ENCODE measurements at places on chromosomes 6 and 20.

- DNase-seq, result peak; percentile 80
Observed at GRCh38 chr6:134097114-134097707, 44.8 kb upstream of the SLC2A12 start.

GRCh38 chr20:8232332-8232731 lies 100.3 kb downstream of the PLCB1 start:
- DNase-seq, result no peak

DNA sequence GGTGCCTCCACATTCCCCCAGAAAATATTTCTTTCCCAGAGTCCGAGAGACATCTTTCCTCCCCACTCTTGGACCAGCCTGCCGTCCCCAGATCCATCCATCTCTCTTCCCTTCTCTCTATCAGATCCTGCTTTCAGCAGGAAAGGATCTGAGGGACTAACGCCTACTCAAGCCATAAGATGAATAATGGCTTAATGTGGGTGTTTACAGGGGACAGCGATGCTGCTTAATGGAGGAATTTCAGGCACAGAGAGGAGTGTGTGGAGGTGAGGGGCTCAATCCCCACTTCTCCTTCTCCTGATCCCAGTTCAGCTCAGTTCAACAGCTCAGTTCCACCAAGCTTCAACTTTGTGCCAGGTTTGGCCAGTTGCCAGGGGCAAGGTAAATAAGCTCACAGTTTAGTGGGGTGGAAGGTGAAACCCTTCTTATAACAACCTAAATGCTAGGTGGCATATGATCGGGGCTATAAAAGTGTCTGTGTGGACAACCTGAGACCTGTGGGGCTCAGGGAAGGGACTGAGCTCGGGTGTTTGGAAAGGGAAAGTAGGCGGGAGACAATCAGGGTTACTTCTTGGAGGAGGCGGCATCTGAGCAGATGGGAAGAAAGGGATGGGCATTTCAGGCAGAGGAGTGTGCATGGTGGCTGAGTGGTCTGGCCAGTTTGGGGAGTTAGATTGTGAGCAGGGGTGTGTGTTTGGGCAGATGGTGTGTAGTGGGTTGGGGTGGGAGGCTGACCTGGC lies 55.8 kb downstream of the CDH22 start:
- no peak for DNase-seq

DNA sequence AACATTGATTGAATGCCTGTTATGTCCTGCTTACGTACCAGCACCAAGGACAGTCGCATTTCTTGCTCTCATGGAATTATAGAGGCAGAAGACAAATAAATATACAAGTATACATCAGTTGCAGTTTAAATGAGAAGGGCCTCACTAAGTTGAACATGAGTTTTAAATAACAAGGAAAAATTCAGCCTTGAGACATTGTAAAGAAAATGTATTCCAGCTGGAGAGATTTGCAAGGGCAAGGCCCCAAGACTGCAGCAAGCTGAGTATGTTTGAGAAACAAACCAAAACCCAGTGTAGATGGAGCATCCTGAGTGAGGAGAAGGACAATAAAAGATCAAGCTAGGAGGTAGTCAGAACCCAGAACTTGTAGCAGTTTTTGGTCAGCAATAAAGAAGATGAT lies 123.2 kb upstream of the BMP5 start:
- no peak for DNase-seq

GRCh38 chr6:154528310-154528915 lies 17.9 kb upstream of the CNKSR3 start:
- DNase-seq, result no peak

- DNase-seq, result peak; percentile 85
Observed at GRCh38 chr6:80742481-80742880, 636.0 kb downstream of the BCKDHB start.

DNA sequence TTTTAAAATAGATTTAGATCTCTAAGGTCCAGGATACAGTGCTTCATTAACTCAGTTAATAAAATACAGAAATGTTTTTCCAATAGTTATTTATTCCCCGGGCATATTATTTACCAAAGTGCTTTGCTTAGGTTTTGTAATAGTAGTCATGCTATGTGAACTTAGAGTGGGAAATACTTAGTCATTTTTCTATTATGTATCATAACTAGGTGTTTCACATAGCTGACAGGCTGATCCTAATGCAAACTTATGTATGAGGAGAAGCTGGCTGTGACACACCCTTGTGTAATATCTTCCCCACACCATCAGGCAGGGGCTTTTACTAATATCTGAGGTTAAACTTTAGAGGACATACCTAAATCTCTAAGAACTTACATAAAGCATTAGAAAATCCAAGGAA lies 277.7 kb upstream of the RIMS1 start:
- DNase-seq, result no peak

GRCh38 chr20:31908016-31908415 lies 37.6 kb downstream of the TTLL9 start:
- no peak for DNase-seq

DNA sequence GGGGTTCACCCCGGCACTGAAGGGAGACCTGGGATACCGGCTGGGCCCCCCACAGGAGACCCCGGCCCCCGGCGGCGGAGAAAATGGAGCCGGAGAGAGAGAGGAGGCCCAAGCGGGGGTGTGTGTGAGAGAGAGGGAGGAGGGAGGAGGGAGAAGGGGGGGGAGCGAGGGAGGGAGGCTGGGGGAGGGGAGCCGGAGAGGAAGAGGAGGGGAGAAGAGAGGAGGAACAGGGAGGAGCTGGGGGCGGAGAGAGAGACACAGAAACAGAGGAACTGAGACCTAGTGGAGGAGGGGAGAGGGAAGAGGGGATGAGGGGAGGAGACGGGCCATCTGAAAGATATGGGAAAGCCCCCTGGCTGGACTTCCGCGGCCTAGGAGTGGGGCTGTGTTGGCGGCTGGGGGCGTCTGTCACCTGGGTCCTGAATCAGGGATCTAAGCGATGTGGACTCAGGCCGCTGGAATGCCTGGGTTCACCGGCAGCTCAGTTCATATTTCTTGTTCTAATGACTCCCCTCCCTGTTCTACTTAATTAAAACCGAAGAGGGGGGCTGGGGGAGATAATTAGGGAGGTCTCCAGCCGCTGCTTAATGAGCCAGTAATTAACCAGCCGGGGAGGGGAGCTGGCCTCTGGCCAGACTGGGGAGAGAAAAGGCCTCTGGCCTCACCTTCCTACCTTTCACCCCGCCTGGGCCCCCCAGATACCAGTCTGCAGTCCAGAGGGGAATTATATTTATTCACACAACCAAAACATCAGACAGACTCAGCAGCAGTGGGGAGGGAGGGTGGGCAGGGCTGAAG lies at the start of gene PBX2:
TSS of gene PBX2 (minus strand) at position 149 of the 798 bp plus-strand sequence. CDS start 287 bp downstream, outside the sequence.
- peak; percentile 94 for DNase-seq

DNA sequence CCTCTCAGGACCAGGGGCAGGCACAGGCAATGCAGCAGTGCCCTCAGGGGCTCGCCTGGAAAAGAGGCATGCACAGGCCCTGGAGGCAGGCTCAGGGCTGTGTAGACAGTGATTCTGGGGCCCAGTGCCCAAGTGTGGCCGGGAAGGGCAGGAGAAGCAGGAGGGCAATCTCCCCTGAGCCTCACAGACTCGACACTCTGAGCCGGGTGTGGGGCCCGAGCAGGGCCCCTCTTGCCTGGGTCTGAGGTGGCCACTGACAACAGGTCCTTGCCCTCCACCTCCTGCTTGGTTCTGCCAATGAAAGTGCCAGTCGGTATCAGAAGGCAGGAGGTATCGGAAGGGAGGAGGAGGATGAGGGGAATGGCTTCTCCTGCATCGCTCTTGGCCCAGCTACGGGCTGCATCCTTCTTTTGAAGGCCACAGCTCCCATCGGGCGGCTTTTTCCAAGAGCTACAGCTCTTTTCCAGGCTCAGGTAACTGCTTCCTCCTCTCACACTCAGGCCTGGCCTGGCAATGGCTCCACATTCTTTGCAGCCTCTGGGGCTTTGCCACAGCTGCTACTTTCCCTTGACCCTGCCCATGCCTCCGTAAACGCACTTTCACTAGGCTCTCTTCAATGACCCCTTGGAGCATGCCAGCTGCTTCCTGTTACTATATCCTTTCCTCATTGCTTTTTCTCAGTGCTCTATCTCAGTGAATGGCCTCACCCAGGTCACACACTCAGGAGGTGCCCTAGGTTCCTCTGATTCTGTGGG lies 24.5 kb downstream of the GABRR2 start:
- DNase-seq, result no peak

GRCh38 chr6:159506048-159506447 lies 187.0 kb downstream of the SOD2 start:
- no peak for DNase-seq

GRCh38 chr6:107218142-107218541 lies 102.8 kb upstream of the BEND3 start:
- DNase-seq, result no peak

DNA sequence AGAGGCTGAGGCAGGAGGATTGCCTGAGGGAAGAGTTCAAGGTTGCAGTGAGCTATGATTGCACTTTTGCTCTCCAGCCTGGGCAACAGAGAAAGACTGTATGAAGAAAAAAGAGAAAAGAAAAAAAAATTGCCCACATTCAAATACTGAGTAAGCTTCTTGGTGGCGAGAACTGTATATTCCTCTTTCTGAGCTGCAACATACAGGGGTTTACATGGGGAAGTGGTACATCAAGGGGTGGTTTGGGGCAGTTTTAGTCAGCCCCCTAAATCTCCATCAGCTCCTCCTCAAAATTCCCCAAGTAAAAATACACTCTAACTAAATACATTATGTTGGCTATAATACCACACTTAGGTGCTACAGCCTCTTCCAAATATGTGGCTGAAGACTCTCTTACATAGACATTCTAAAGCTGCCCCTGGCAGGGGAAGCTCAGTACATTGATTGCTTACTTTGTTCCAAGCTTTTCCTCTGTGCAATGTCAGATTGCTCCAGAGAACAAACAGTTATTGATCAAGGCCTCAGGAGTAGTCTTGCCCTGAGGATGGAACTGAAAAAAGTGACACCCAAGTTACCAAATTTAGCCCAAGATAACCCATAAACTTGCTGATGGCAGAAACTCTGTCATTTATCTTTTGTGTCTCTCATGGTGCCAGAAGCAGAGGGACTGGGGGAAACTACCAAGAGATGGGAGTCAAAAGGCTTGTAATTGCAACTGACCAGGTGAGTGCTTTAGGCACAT lies 107.4 kb upstream of the RIPOR2 start:
- no peak for DNase-seq

GRCh38 chr6:127204281-127204680 lies 62.4 kb upstream of the RNF146 start:
- DNase-seq, result no peak

DNA sequence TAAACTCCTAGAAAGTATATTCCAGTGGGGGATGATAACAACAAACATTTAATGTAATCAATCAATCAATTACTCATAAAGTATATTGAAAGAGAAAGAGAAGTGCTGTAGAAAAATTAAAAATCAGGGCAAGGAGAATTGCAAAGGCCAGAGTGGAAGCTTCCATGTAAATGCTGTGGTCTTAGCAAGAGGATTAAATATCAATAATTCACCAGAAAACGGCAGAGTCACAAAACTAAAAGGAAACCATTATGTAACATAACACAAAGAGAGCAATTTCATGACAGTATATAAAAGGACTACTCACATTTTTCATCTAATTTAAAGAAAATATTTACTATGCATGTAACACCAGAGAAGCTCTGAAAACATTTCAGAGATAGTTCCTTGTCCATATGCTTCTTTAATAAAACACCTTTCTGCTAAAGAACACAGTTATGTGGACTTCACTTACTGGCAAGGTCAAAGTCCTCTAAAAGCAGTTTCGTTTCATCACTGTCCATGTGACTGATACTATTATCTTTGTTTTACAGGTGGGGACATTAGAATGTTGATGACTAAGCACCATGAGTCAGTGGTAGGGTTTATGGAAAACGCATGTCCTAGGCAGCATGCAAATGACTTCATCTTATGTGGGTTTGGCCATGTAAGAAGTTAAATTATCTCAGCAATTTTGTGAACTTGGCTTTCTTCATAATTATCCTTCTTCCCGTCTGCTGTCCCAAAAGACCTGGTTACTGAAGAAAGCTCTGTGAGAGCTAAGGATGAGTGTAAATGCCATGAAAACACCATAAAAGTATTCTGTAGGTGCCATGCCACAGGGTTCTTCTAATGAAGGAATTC lies 185.8 kb upstream of the TENT5A start:
- DNase-seq, result peak; percentile 83

DNA sequence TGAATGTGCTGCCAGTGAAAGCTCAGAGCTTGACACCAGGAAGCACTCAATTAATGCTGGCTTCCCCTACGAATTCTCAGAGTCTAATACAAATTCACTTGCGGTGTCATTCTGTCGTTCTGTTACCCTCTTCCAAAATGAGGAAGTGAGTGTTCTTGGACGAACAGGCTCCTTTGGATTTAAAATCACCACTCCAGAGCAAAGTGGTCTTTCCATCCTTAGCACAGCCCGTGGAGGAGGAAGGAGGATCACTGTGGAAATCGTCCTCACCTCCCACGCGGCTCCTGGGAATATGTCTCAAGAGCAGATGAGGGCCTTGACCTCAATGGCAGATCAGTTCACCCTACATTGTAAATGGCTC lies 41.7 kb downstream of the RIOK1 start:
- no peak for DNase-seq

- no peak for DNase-seq
Observed at GRCh38 chr20:48532028-48532427, 295.8 kb downstream of the PREX1 start.

GRCh38 chr6:33014841-33015634 lies 5.6 kb upstream of the HLA-DOA start:
- peak; percentile 88 for DNase-seq
